Fibroblast of skin of right quadriceps (primary cell): ENCODE measurements at places on chromosomes 12 and 14.

DNA sequence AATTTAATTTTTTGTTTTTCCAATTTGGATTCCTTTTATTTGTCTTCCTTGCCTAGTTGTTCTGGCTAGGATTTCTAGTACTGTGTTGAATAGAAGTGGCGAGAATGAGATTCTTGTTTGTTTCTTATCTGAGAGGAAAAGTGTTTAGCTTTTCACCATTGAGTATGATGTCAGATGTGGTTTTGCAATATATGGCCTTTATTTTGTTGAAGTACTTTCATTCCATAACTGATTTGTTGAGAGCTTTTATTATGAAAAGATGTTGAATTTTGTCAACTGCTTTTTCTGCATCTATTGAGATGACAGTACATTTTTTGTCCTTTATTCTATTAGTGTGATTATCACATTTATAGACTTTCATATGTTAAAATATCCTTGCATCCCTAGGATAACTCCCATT, 462.0 kb downstream of the CCDC91 start:
- no peak for DNase-seq

DNA sequence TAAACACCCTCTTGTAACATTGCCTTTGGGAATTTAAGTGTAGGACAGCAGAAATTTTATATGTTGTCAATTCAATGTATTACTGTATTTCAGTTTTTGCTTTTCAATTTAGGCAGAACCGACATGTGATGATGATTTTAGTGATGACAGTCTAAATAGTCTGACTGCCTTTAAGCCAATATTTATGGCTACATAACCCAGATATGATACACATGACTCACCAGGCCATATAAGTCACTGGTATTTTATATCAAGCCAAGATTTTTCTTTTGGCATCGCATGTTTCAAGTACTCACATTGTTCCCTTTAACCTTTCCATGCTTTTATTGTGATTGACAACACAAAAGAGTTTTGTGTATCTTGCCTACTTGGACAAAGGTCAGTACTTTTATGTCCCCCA, 13.6 kb upstream of the PPM1A start:
- DNase-seq = no peak

DNA sequence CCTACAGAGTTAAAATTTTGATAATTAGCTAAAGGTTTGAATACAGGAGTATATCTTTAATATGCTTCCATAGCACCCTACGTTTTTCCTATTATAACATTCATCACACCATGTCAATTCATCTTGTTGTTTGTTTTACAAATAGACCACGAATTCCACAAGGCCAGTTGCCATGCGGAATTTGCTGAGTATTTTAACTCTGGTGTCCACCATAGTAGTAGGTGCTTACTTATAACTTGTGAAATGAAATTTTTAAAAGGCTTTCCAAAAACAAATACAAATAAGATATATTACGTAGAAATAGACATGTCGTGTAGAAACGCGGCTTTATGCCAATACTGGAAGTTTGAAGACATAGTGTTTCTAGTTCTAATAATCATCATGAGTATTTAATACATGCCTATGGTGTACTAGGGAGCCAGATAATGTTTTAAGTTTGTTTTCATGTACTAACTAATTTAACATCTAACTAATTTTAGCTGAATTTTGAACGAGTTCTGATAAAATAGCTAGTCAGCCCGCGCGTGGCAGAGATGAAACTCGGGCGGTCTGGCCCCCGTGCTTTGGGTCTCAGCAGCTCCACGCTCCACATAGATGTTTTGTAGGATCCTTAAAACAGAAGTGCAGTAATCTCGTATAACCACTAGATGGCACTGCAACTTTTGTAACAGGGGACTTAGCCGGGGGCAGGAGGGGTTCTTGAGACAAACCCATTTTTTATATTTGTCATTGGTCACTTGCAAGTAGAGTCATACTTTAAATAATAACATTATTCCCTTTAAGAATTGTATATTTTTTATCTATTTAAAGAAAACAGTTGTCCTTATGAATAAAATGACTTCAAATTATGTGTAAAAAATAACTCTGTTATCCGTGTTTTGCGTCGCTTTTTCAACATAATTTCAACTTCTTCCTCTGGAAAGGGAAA, 10.2 kb downstream of the CD69 start:
- DNase-seq = peak; percentile 48

DNA sequence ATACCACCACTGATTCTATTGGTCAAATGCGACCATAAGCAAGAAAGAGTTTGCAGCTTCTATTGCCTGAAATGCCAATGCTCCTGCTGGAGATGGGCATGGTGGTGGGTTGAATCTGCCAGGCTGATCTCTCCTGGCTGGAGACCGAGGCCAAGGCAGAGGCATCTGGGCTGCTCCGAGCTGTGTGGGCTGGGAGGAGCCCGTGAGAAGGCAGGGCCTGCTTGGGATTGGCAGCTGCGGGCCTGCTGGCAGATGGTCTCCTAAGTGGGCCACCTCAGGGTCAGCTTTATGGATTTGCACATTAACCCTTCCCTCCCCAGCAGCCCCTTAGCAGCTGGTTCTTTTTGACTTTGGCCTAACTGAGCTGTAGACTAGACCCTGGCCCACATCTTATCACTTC, 25.4 kb downstream of the SRRM4 start:
- no peak for DNase-seq

GRCh38 chr14:34496007-34496678, 34.1 kb upstream of the SPTSSA start:
- no peak for DNase-seq

- DNase-seq = no peak
Observed at GRCh38 chr14:81388336-81388735, 11.8 kb downstream of the STON2 start.

- peak; percentile 48 for DNase-seq
Observed at GRCh38 chr12:116863275-116863767, 17.9 kb downstream of the HRK start.

DNA sequence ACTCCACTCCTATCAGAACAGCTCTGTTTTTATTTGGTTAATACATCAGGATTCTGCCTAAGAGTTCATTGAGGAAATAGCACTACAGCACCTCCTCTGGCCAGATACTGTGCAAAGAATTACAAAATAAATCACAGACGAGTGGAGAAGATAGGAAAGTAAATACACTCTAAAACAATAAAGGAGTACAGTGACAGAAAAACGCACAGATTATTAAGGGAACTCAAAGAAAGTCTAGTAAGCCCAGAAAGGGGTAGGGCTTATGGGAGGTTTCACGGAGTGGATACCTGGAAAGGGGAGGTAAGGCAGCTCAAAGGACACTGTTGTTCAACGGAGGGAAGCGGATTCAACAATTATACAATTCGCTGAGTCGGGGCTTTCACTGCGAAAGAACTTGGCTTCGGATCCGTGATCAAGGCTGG, 5.5 kb downstream of the OR10AD1 start:
- DNase-seq = peak; percentile 17

- DNase-seq = peak; percentile 31
Observed at GRCh38 chr12:93829016-93829415, 151.8 kb downstream of the CRADD start.

DNA sequence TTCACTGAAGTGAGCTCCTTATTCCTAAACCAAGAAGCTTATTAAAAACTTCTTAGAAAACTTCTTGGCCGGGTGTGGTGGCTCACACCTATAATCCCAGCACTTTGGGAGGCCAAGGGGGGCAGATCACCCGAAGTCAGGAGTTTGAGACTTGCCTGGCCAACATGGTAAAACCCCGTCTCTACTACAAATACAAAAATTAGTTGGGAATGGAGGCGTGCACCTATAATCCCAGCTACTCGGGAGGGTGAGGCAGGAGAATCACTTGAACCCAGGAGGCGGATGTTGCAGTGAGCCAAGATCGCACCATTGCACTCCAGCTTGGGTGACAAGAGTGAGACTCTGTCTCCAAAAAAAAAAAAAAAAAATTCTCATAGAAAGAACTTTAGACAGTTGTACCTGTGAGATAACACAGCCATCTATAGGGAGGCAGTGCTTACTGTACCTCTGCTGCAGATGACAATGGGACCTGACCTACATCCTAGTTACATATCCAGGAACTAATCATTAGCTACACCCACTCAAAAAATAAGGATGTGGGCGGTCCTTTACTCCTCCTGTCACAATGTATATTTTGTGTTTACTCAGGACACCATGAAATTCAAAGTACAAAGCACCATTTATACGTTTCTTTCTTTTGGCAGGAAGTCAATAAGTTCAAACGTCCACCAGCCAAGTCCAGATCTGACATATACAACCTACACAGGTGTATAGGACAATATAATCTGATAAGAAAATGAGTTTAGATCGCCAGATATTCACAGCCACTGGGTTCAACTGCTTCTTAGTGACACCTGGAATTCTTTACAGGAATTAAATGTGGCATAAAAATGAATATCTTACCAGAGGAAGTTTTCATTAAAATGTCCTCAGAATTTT, 14.9 kb downstream of the STXBP6 start:
- no peak for DNase-seq
